Vagina (tissue), 2 donors: ENCODE measurements at places on chromosomes 7 and 10. TPM values are rescaled to one million over a fixed set of nuclear protein-coding genes. Genes with fewer than 3 reads are reported as not detected.

DNA sequence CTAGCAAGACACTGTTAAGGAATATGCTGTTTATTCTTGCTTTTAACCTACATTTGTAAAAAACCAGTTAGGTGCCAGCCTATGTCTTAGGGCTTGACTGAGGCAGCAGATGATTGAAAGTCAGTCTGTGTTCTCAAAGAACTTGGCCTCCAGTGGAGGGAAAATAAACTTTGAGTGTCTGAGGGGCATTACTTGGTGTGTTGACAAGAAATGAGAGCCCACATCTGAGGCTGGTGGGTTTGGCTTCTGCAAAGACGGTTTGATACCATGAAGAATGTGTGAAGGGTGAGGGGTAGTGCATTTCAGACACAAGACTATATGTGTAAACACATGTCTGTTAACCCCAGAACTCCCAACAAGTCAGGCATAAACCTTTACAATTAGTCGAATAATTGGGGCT is 28.5 kb downstream of the CCSER2 start:
- no peak for DNase-seq

GRCh38 chr10:21363092-21363730 is 162.3 kb downstream of the SKIDA1 start:
- no peak for DNase-seq

DNA sequence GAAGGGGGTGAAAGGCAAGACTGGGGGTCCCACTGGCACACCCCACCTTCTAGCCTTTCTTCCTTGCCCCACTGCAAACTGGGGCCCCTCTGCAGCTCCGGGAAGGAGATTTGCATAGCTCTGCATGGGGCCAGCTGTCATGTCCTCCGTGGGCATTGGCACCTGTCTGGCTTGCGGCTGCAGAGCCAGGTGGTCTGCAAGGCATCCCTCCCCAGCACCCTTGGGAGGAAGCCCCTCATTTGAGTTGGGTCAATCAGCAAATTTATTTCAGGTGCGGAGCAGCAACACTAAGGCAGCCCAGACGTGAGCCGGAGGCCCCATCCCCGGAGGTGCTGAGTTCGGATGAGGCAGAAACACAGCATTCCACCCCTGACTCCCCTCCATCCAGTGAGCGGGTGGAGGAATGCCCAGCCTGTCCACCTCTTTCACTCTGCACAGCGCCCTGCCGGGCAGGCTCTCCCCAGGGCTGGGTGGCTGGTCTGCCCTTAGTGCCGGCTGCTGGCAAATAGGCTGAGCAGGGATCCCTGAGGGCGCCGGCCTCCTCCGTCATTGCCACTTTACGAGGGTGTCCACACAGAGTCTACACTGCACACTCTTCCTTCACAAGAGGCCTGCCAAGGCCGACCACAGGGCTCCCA is 143.2 kb downstream of the TCERG1L start:
- peak; percentile 92 for DNase-seq

DNA sequence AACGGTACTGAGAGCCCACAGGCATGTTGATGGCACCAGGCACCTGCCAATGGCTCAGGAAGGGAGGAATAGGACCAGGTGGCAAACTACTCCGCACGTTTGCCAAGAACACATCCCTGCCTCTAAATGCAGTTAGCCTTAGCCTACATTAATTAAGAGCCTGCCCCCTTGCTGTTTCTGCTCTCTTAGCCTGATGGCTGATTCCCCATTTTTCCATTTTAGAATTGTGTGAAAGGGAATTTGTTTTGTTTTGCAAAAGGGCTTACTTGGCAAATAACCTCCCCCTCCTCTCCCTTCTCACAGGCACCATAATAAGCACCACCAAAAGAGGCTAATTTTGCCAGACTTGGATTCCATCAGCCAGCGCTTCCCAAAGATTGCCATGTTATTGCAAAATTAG is 1203.2 kb downstream of the SORCS3 start:
- no peak for DNase-seq

GRCh38 chr7:44703921-44704320 is 44.7 kb upstream of the ZMIZ2 start:
- no peak for DNase-seq

GRCh38 chr10:22054961-22055360 is 51.4 kb upstream of the DNAJC1 start:
- DNase-seq = no peak

- no peak for DNase-seq
Observed at GRCh38 chr7:11192506-11192905, 218.8 kb downstream of the PHF14 start.

DNA sequence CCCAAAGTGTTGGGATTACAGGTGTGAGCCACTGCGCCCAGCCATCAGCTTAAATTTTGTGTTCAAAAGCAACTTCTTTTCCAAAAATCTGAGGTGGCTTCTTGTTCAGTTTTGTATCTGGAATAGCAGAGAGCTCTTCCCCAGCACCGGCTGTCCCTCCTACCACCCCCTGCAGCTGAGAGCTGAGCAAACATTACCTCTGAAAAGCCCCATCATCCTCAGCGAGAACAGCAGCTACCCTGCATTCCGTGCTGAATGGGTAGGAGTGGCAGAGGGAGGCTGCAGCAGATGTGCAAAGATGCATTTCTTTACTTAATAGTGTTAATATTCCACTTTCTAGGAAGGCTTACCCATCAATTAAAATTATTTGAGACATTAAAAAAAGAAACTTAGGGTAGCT is 31.8 kb downstream of the CCM2 start:
- no peak for DNase-seq

DNA sequence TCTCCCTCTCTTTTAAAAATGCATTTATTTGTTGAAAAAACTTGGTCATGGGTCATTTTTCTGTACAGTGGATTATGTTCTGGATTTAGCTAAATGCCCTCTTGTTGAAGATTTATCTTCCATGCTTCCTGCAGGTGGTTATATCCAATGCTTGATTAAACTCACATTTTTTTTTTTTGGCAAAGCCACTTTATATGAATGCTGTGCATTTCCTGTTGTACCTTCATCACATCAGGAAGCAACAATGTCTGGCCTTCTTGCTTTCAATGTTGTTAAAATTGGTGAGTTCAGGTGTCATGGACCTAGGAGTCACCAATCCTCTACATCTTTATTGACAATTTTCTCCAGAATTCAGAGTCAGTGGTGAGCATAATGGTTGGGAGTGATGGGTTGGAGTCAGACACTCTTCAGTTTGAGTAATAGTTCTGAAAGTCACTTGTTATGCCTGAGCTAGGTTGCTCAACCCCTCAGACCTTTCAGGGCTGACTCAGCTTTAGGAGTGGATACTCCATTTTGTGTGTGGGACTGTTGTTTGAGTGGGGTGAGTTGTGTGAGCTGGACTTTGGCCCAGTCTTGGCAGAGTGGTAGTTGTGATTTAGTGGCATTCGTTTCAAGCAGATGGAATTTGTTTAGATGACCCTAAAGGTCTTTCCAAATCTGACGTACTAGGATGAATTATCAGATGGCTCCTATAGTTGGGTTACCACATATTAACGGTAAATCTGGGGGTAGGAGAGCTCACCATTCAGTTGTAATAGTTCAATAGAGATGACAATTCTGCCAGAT is 213.5 kb upstream of the ZNF32 start:
- no peak for DNase-seq

- no peak for DNase-seq
Observed at GRCh38 chr7:135716677-135717238, 11.2 kb downstream of the SLC13A4 start.

DNA sequence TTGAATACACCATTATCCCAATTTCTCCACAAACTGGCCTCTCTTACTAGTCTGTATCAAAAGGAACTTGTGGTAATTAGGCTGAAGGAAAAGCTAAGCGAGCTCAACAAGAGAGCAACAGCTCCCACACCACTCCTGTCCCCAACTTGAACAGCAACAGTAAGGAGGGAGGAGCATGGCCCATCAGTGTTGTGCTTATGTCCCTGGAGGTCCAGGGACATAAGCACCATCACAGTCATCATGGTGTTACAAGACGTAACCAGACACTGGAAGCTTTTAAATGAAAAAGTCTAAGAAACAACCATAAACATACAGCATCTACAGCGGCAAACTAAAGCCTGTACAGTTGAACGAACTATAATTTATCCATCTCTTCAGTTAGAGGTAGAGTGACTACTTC is 989 bp downstream of the ERLIN1 start:
- no peak for DNase-seq

DNA sequence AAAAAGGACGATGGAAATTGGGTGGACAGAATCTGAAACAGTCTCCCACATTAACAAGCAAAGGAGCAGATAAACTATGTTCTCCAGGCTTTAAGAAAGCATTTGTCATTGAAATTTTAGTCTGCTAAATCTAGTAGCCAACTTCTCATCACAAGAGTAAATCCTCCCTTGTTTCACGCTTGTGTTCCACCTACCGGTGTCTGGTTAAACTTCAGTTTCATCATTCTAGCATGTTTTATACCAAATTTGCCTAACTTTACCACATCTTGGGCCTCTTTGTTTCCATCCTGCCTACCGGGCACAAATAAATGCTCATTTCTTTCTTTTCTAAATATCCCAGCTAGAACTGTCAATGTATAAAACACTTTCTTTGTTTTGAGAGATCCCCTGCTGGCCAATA is 5.8 kb downstream of the LIPA start:
- no peak for DNase-seq

DNA sequence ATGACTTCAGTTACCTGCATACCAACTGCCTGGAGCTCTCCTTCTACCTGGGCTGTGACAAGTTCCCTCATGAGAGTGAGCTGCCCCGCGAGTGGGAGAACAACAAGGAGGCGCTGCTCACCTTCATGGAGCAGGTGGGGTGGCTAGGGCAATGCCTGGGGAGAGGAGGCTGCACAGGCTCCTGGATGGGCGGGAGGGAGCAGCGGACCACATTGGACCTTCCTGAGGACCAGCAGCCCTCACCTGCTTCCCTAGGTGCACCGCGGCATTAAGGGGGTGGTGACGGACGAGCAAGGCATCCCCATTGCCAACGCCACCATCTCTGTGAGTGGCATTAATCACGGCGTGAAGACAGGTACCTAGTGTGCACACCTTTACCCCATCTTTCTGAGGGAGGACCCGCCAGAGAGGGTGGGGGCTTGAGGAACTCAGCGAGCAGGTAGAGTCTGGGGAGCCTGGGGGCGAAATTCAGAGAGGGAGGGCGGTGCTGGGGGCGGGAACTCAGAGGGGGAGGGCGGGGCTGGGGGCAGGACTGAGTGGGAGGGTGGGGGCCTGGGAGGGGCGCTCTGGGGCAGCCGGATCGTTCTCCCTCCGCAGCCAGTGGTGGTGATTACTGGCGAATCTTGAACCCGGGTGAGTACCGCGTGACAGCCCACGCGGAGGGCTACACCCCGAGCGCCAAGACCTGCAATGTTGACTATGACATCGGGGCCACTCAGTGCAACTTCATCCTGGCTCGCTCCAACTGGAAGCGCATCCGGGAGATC is 9.0 kb downstream of the AEBP1 start:
- no peak for DNase-seq

- no peak for DNase-seq
Observed at GRCh38 chr7:30303312-30304039, 19.1 kb downstream of the ZNRF2 start.

DNA sequence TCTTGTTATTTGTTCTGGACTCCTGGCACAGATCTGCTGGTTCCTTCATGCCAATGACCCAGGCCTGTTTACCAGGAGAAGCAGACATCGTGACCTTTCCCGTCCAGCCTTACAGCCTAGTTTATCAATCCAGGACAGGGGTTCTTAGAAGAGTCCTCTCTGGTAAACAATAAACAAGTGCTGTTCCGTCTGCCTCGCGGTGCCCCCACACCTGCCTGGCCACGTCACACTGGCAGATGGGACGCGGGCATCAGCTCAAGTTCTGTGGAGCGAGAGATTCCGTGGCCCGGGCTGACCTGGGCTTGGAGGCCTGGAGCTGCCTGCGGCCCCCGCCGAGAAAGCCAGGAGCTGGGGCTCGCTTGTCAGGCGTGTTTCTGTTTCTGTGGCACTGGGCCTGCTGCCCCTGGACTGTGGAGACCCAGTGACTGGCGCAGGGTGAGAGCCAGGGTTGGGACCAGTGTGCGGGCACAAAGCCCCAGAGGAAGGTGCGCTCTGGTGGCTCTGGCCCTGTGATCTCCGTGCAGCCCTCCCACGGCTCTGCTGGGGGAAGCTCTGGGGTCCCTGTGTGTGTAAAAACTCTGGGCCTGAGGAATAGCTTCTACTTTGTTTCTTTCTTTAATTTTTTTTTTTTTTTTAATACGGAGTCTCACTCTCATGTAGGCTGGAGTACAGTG is 28.4 kb upstream of the PFKFB3 start:
- DNase-seq = no peak

GRCh38 chr7:158702944-158703343 is 1.7 kb downstream of the NCAPG2 start:
- DNase-seq = no peak

- no peak for DNase-seq
Observed at GRCh38 chr10:116472891-116473290, 45.2 kb downstream of the PNLIPRP3 start.

- DNase-seq = no peak
Observed at GRCh38 chr7:131557652-131558385, 1.4 kb upstream of the PODXL start.

- no peak for DNase-seq
Observed at GRCh38 chr10:27482984-27483956, 20.8 kb upstream of the RAB18 start.

GRCh38 chr10:71755179-71755879 is 18.0 kb downstream of the VSIR start:
- DNase-seq = no peak

GRCh38 chr7:129667551-129667950 is 56.0 kb downstream of the NRF1 start:
- no peak for DNase-seq

GRCh38 chr10:68419376-68419775 is 12.3 kb upstream of the RUFY2 start:
- DNase-seq = no peak

DNA sequence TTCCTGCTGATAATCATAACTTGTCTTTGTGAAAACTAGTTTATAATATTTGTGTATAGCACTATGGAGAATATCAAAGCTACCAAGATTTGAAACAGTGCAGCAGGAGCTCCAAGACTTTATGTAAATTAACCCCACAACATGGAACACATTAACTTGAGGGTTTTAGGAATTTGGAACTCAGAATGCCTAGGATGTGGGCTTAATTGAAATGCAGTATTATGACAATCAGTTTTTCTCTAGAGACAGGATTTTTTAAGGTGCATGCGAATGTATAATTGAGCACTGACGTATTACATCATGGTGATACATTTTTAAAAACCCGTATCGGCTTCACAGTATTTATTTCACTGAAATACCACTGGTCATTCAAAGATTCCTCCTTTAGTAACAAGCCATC is 313.1 kb upstream of the DGKB start:
- DNase-seq = no peak

NRG3 gene
- not detected for total RNA-seq

MYL7 gene
- total RNA-seq = not detected

DKK1 gene
- 14.0 TPM for total RNA-seq

ACTL6B gene
- 0.49 TPM for total RNA-seq

PDLIM1 gene
- total RNA-seq = 181 TPM

FAM131B gene
- total RNA-seq = 1.5 TPM

LFNG gene
- total RNA-seq = 36.8 TPM

POLL gene
- total RNA-seq = 21.1 TPM
